Lung microvascular endothelial cell (primary cell): ENCODE measurements at places on chromosomes 11 and 22. TPM values are rescaled to one million over a fixed set of nuclear protein-coding genes. Genes with fewer than 3 reads are reported as not detected.
A peak's percentile ranks its signal among the peaks of the same experiment; 100 is the strongest.

- DNase-seq: no peak
These were observed 61.1 kb upstream of the PHOX2A start for GRCh38 chr11:72305077-72305476.

- DNase-seq: peak; percentile 77
These were observed 273.4 kb downstream of the ETS1 start for GRCh38 chr11:128313931-128314330.

- DNase-seq: no peak
These were observed 88.5 kb downstream of the WNT7B start for GRCh38 chr22:45888221-45889092.

LDHAL6A gene
- total RNA-seq: not detected in 2 replicates

NPTXR gene
- total RNA-seq: under 0.01 TPM in 2 replicates

KCNJ5 gene
- total RNA-seq: not detected in 2 replicates

DNA sequence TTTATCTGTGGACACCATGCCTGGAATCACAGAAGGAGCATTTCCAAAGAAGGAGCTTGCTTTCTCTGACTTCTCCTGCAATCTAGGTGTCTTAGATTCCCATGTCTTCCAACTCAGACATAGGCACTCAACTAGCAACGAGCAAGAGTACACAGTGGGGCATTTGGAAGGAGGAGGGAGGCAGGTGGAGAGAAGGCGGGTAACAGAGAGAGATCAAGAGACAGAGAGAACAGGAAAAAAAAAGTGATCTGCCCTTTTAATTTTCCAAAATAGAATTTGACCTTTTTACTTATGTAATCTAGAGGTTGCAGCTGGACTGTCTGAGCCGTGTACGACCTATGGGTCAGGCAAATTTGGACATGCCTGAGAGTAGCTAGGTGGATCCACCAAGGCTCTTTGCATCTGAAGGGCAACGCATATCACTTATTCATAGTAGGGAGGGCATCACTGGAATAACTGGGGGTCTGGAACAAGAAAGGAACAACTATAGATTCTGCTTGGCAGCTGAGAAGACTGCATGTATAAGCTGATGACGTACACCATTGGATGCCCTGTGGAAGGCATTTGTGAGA is 37.3 kb upstream of the POGLUT3 start:
- no peak for DNase-seq

DNA sequence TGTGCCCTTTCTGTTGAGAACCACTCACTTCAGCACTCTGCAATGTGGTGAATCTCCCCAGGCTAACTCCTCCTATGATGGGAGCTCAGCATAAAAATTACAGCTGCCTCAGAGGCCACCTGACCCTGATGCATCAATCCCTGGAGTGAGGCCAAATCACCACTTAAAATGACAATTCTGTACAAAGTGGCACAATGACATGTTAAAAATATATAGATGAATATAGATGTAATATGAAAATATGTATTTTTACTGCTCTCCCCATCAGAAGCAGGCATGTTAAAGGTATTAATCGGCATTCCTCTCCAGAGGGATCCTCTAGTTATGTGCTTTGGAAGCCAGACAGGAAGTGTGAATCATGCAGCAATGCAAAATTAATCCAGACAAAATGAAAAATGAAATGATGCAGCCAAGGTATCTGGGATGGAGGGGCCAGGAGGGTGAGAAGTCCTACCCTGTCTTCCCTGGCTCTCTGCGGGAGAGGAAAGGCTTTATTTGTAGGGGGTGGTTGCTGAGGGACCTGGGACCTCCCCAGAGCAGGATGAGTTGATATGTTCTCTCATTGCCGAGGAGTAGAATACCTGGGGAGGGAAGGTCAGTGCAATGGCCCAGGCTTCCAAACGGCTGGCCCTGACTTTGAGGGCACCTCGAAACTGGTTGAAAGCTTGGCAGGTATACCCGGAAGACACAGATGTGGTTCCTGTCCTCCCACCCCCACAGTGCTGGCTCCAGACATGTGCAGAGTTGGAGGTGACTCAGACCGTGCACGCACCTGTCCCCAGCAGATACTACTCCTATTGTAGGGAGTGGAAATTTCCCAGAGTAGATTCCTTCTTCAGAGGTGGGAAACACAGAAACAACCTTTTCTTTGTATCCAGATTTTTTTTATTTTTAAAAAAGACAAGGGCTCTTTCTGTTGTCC is 347.9 kb upstream of the NCAM1 start:
- peak; percentile 83 for DNase-seq

DNA sequence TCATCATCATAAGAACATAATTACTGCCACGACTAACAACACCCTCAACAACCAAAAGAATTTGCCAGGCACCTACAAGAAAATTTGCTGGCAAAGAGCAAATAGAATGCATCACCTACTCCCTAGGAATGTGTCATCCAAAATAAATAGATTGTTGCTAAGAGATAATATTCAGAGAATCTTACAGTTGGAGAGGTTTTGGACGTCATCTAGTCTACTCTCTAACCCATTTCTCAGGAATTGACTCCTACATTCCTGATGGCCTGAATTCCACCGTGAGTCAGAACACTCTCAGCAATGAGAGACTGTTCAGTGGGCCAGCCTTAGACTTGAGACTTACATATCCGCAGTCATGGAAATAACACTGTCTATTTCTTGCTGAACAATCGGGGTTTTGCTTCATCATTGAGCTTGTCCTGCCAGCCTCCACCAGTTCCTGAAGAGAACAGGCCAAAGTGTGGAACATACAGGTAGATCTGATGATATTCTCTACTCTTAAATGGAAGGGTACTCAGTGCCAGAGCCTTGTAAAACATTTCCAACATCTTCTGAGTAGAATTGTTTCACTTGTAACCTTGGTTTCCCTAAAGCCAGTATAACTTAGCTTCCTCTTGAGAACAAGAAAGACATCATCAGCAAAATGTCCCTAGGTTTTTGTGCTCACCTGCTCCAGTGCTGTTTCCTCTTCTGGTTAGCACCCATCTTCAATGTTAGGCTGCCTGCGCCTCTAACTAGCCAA is 8.3 kb downstream of the KIRREL3 start:
- no peak for DNase-seq

DNA sequence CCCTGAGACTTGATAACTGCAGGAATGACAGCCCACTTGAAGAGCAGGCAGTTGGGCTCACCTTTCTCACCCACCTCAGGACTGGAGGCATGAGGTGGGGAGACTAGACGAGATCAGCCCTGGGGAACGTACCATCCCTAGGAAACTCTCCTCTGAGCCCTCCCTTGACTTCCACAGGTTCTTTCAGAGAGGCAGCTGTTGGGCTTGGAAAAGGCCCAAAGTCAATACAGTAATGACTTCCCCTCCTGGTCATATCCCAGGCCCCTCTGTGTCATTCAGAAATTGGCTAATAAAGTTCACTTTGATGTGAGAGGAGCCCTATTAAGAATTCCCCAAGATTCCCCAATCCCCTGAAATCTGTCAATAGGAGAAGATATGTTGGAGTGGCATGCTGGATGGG is 5.8 kb upstream of the NECTIN1 start:
- no peak for DNase-seq

- no peak for DNase-seq
These were observed 71.9 kb upstream of the C11orf87 start for GRCh38 chr11:109350091-109350490.

KDM4E gene
- not detected in 2 replicates for total RNA-seq

- peak; percentile 22 for DNase-seq
These were observed 764 bp upstream of the PACSIN3 start for GRCh38 chr11:47186700-47187695.

B3GAT3 gene
- 12.0 and 15.1 TPM in 2 replicates for total RNA-seq

DNA sequence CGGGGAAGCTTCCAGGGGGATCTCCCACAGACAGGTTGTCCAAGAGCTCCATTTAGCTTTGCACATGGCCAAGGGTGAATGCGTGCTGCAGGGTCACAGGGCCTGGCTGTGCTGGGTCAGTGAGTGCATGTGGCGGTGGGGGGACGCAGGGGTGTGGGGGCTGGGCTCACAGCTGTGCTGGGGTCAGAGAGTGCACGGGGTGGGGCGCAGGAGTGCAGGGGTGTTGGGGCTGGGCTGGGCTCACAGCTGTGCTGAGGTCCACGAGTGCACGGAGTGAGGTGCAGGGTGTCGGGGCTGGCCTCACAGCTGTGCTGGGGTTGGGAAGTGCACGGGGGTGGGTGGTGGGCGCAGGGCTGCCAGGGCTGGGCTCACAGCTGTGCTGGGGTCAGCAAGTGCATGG is 557.7 kb downstream of the BRD1 start:
- DNase-seq: no peak

GRCh38 chr11:15905366-15906104 is 450.8 kb downstream of the SOX6 start:
- no peak for DNase-seq

GRCh38 chr11:86463120-86463519 is 88.4 kb downstream of the CCDC81 start:
- DNase-seq: peak; percentile 29

- DNase-seq: no peak
These were observed 74.4 kb upstream of the NTM start for GRCh38 chr11:131295986-131296385.

DNA sequence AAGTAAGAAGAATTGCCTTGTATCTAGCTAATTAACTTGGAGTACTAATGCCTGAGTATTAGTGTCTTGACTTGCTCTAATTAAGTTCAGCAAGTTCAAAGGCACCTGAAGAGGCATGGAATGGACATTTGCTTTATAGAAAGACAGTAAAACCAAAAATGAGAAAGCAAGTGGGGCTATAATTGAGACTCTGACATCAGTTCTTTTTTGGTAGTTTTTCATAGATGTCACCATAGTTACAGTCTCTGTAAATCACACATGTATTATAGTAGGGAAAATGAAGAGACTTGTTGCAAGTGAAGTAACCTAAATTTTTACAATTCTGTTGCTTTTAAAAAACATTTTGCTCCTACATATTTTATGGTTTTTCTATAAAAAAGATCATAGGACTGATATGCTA is 178.0 kb downstream of the HIPK3 start:
- no peak for DNase-seq

MORC2 gene
- total RNA-seq: 8.3 and 14.9 TPM in 2 replicates

DNA sequence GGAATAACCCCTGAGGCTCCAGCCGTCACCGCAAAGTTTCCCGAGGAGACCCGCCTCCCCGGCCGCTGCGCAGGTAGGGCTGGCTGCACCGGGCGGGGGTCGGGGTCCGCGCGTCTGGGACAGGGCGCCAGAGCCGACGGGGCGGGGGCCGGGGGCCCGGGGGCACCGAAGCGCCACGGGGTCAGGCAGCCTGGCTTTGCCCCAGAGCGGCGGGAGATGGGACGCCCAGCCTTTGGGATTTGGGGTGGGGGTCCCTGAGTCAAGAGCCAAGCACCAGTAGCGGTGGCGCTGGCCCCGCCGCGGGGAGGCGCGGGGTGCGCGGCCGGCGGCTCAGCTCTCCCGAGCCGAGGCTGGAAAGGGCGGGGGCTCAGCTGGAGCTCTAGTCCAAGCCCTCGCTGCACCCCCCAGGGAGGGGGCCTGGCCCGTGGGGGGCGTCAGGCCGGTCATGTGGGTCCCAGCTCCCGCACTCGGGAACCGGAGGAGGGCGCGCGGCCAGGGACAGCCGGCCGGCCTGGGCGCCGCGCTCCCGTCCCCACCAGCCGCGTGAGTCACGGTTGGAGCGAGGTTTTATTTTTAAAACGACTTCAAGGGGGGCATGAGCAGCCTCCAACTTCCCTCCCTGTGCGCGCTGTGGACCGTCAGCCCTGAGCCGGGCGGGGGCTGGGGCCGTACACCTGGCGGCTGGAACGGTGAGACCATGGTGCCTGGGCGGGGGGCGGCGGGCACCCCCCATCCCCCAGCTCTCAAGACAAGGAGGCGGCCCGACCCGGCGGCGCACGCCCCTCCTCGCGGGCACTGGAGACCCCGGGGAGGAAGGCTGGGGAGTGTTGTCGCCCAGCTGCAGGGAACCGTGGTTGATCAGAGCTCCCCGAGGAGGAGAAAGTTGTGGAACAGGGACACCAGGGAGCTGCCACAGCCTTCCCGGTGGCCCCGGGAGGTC is 626 bp downstream of the FLRT1 start:
- peak; percentile 15 for DNase-seq

DNA sequence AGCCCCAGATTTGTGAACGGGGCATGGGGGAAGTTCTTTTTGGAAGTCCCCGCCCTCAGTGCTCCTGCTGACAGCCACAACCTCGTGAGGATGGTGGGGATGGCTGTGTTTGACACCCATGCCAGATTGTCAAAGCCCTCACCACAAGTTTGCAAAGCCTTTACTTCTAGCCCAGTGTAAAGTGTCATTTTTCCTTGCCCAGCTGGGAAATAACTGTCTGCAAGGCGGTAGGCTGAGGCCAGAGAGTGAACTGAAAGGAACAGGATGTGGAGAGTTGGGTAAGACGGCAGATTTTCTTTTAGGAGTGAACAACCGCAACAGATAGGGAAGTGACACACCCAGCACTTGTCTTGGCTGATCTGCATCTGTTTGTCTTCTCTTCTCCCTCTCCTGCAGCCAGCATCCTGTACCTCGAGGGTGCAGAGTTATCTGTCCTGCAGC is 13.6 kb downstream of the IL17RA start:
- DNase-seq: no peak

GRCh38 chr11:112844517-112844916 is 116.7 kb upstream of the NCAM1 start:
- no peak for DNase-seq

OSM gene
- not detected in 2 replicates for total RNA-seq

GRCh38 chr11:34916843-34917770 is 689 bp downstream of the PDHX start:
- DNase-seq: peak; percentile 14

GRCh38 chr11:78045851-78046485 is 17.7 kb upstream of the THRSP start:
- DNase-seq: peak; percentile 74

GRCh38 chr11:72234920-72235319 is 9.1 kb downstream of the PHOX2A start:
- DNase-seq: no peak

- no peak for DNase-seq
These were observed 273.8 kb upstream of the B3GAT1 start for GRCh38 chr11:134685793-134686380.

DNA sequence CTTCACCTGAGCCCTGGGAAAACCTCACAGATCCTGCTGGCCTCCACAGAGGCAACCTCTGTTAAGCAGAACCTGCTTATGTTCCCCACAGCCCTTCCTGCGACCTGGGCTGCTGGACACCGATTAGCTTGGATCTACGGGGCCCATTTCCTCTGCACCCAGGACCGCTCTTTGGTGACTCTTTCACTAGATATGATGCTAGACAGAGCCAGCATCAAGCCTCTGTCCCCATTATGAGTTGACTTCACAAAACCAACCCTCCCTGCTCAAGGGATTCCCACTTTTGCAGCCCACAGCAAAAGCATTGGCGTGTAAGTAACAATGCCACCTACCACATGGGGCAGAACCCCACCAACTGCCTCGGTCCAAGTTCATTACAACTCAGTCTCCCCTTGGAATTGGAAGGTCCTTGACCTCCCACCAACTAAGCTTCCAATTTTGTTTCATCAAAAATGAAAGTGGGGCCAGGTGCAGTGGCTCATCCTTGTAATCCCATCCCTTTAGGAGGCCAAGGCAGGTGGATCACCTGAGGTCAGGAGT is 15.2 kb upstream of the TMPRSS4 start:
- no peak for DNase-seq

MRGPRX3 gene
- under 0.01 and 0.40 TPM in 2 replicates for total RNA-seq
